ENCODE measurements at places on chromosomes 6 and 20.

GRCh38 chr20:33181482-33182093, 13.6 kb downstream of the BPIFA2 start:
- no peak for DNase-seq

GRCh38 chr6:37149745-37150144, 20.2 kb upstream of the PIM1 start:
- no peak for DNase-seq

DNA sequence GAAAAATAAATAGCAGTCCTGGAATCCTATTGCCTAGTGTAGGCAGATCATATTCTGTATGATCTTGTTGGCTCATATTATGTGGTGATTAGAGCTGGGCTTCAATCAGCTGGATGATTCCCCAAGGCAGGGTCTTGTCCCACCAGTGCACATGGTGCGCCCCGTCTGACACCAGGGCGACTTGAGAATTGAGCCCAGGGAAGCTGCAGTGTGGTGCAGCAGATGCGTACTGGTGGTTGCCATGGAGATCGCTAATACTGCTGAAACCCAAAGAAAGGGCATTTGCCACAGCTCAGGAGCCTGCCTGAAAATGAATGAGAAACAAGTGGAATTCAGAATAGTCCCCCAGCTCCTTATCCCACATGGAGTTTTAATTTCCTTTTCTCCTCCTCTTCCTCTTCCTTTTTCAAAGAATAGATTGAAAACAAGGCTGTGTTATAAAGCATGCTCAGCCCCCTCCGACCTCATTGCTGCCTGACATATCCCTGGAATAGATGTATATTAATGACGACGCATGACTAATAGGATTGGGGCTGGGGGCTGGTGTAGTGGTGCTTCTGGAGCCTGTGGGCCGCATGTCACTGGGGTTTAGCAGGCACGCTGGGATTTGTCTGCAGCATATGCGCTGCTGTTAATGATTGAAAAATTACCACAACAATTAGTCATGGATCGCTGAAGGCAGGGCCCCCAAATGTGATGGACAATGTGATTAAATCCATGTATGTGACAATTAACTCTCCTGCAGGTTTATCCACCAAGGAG, 210.5 kb downstream of the FARS2 start:
- no peak for DNase-seq

DNA sequence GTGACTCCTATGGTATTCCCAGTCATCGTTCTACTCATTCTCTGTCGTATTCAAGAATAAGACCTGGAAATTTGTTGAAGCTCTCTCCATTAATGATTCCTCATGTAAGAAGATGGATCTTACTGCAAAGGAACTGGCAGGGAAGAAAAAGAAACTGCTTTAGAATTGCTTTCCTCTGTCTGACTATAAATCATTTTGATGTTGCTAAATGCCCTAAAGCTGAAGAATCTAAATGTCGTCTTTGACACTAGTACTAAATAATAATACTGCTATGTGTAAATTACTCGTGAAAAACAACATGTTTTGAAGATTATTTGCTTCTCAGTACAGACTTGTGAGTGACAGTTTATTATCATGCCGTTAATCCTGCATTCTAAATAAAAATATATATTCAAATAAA, 20.5 kb upstream of the MYLIP start:
- no peak for DNase-seq

- no peak for DNase-seq
Measured at GRCh38 chr6:3755637-3756545, 4.4 kb upstream of the PXDC1 start.

DNA sequence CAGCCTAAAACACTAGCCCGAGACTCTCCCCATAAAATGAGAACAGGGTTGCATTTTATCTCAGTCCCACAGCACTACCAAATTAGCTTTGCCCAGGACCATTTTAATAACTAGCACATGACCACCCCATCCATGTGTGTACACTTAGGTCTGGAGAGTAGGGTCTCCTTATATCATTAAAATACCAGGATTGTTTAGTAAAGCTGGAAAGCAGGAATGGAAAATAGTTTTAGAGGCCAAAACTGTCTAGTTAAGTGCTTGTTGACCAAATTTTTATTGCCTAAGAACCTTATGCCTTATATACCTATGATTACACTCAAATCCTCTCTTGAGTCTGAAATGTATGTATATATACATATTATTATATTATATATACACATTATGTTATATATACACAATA, 608.4 kb downstream of the HDGFL1 start:
- no peak for DNase-seq

DNA sequence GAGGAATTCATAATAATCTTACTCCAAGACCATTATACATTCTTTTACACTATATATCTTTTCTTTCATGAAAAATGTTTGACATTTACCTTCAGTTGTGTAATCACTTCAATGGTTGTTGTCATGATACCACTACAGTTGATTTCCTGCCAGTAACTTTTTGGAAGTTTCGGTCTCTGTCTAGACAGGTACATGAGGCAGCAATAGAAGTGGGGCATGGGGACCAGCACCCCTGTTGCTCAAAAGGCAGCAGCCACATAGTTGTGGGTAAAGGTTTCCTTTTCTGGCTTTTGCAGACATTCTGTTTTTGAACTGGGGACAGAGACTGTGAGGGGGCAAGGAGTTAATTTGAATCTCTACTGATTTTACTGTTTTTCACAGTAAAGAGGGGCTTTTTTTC, 14.1 kb downstream of the SAMD5 start:
- no peak for DNase-seq

GRCh38 chr6:13512900-13513299, 25.5 kb upstream of the GFOD1 start:
- DNase-seq: no peak

DNA sequence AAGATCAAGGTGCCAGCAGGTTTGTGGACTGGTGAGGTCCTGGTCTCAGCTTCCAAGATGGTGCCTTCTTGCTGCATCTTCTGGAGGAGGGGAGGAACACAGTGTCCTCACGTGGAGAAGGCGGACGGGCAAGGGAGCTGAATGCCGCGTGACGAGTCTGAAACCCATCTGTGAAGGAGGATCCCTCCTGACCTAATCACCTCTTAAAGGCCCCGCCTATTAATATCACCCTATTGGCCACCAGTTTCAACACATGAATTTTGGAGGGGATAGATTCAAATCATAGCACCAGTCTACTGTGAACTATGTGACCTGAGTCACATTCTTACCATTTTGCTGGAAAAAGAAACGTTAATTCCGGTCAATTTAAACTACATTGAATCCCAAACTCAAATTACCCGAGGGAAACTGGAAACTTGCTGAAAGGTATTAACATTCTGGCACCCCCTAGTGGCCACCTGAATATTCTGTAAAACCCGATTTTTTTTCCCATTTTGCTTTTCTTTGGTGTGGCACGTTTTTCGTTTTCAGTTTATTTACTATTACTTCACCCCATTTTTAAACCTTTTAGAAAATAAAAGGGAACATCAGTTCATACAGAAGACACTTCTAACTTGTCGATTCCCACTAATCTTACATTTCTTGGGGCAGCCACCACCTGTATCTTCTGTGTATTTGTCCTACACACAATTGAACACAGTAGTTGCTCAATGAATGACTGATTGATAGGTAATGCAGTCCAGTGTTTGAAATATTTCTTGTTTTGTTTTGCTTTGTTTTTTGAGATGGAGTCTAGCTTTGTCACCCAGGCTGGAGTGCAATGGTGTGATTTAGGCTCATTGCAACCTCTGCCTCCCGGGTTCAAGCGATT, 17.9 kb upstream of the CCDC170 start:
- DNase-seq: peak; percentile 30

GRCh38 chr6:44074439-44074812, 52.8 kb downstream of the MRPL14 start:
- DNase-seq: peak; percentile 91

GRCh38 chr6:31453259-31453658, 44.7 kb upstream of the MICB start:
- no peak for DNase-seq

DNA sequence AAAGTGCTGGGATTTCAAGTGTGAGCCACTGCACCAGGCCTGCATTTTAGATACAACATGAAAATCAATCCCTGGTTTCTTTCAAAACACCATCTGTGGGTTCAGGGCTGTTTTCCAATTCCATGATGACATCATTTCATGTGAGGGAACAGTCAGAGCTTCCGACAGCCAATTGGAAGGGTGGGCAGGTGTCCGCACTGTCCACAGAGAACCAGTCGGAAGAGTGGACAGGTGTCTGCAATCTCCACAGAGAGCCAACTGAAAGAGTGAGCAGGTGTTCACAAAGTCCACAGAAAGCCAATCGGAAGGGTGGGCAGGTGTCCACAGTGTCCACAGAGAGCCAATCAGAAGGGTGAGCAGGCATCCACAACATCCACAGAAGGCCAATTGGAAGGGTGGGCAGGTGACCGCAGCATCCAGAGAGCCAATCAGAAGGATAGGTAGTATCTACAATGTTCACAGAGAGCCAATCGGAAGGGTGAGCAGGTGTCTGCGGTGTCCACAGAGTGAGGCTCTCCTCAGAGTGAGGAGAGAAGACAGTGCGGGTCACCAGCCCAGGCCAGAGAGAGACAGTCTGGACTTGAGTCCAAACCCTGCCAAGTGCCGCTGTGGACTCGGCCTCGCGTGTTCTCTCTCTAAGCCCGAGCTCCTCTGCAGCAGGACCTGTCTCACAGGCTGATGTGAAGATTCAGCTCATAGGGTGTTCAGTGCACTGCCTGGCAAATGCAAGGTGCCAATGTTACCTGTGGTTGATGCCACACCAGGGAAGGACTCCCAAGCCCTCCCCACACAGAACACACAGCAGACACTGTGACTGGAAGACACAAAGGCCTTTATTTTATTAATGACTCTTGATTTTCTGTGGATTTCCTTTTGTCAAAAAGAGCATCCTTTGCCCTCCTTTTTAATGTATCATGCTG, 57.3 kb downstream of the DLL1 start:
- no peak for DNase-seq

DNA sequence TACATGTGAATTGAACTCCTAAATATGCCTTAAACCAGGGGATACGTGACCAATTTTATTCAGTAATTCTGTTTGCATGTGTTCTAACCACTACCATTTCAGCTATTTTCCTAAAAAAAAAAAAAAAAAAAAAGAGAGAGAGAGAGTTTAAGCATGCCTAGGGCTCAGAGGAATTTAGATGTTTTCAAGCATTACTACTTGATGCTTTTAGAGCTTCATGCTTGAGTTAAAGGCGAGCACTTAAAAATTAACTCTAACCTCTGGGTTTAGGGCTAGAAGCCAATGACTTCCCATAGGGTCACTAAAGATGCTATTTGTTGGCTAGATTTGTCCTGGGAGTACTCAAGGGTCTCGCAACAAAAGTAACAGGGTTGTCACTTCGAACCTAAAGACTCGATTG, 217.7 kb downstream of the ATXN1 start:
- DNase-seq: no peak

GRCh38 chr6:21626756-21627155, 33.2 kb downstream of the SOX4 start:
- no peak for DNase-seq

DNA sequence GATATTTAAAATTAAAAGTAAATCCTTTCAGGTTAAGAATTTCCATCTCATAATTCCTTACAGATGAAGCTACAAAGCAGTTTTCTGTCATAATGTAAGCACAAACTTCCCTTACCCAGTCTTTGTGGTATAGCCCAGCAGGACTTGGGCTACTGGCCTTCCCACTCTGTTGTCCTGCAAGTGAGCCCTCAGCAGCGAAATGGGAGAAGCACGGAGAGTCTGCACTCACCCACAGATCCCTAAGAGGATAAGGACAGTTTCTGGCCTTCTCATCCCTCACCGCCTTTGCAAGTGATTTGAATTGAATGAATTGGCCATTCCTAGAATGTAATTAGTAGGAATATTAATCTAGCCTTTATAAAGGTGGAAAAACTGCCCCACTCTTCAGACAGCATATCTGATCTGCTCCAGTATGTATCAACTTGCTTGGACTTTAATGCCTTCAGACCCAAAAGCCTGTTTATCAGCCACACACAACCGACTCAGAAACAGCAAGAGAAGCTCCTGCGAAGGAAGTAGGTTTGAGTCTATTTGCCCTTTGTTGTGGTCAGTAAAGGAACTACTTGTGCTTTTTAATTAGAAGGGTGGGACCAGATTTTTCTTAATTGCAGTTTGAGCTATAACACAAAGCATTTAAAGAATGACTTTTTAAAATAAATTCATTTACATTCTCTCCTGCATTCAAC, 29.9 kb upstream of the PRDM1 start:
- no peak for DNase-seq

- peak; percentile 66 for DNase-seq
Measured at GRCh38 chr6:11251553-11252360, 19.3 kb upstream of the NEDD9 start.

DNA sequence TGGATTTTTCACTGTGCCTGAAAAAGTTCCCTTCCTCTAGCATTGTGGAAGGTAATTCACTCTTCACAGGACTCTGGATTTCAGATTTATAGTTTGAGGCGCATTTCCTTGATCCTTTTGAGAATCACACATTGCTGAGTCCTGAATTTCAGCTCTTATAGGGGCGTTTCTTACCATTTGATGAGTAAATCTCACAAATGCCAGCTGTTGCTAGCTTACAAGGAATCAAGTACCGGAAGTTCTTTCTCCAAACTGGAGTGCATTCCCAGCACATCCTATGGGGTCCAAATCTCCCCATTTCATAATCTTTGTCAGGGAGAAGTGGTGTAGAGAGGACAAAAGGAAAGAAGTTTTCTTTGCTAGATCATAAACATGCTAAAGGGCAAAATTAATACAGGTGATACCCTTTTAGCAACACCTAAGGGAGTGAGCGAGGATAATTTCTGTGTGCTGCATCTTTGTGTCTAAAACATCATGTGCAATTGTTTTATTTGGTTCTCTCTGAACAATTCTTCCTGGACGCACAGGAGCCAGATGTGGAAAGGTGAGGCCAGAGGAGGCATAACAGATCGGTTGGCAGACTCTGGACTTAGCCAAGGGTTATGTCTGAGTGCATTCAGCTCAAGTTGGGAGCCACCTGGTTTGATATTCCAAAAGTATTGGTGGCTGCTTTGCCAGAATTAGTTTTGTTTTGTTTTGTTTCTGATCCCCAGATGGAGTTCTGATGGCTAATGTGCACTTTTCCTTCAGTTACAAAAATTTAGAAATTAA, 37.4 kb upstream of the EYA2 start:
- no peak for DNase-seq

DNA sequence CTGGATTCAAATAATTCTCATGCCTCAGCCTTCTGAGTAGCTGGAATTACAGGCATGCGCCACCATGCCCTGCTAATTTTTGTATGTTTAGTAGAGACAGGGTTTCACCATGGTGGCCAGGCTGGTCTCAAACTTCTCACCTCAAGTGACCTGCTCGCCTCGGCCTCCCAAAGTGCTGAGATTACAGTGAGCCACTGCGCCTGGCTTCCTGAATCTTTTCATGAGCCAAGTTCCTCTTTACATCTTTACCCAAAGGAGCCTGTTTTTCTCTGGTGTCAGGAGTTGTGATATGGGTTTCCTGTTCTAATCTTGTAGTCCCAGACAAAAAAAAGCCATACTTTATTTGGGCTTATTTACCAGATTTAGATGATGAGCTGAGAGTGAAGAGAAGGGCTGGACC, 34.4 kb downstream of the PCNA start:
- DNase-seq: no peak

DNA sequence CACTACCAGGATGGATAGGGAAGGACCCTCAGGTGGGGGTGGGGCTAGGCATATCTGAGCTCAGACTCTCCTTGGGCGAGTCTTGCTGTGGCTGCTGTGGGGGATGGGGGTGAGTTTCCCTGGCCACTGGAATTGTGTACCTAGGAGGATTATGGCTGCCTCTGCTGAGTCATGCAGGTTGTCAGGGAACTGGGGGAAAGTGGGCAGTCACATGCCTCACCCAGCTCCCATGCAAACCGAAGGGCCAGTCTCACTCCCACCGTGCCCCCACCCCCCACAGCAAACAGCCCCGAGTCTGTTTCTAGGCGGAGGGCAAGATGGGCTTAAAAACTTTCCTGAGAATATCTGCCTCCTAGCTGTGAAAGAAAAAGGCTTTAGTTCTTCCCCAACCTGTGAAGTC, 210.3 kb upstream of the FERMT1 start:
- DNase-seq: no peak

Data from right hindlimb (tissue), 1 donor.